ENCODE measurements at places on chromosomes 7 and 10.

DNA sequence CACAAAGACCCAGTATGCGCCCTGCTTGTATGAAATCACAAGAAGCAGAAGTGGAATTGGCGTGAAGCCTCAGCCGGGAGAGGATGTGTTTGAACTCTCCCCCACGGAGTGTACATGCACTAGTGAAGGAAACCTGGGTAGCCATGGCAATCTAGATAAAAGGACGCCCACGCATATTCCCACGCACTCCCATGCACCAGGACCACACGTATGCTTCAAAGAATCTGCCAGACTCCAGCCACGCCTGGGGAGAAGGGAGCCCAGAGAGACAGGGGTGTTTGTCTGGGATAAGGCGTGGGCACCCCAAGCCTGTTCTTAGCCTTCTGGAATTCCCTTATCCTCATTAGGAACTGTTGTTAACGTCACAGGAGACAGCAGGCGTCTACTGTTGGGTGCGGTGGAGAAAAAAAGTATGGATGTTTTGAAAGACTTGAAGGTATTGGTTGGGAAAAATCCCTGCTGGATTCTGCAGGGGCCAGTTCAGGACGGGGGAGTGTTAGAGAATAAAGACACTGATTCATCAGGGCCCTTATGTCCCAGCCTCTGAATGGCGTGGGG lies 28.9 kb upstream of the ECHDC3 start:
- no peak for ATAC-seq

DNA sequence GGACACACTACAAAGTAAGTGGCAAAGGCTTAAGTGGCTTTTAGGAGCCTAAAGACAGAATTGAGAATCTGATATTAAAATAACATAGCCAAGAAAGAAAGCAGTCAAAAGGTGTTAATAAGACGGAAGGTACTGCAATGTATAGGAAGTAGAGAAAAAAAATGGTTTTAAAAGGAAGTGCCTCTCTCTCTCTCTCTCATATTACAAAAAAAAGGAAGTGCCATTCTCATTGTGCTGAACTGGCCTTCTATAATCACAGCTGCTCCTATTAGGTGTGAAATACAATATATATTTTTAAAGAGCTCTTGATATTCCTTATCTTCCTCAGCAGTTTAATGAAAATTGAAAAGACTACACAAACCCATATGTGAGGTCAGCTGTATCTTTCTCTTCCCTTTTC lies 199.4 kb upstream of the NPVF start:
- ATAC-seq, result no peak

GRCh38 chr10:3094609-3095036 lies 27.3 kb downstream of the PFKP start:
- no peak for ATAC-seq

DNA sequence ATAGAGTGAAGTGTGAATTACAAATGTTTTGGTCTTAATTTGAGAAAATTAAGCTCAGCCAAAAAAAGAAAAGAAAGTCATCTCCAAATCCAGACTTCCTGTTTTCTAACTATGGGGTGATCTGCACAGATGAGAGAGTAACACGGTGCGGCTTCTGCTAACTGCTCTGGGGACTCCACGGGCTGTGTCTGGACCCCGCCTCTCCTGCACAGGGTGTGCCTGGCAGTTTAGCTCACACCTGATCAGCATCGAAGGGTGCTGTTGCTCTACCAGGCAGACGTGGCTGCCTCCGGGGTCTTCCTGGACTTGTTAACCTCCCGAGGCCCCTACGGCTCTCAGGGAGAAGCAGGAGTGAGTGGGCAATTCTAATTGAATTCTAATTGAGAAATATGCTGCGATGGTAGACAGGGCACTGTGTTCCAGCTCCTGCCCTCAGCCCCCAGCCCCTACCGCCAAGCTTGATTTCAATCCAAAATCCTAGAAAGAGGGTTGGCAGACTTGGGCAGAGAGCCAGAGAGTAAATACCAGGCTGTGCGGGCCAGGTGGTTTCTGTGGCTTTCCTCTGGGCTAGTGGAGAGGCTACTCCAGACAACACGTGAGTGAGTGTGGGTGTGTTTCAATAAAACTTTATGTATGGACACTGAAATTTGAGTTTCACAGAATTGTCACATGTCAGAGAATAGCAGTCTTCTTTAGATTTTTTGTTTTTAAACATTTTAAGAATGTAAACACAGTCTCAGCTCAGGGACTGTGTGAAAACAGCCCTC lies 13.4 kb downstream of the SHH start:
- no peak for ATAC-seq

- no peak for ATAC-seq
Observed at GRCh38 chr10:49083261-49083660, 32.1 kb downstream of the VSTM4 start.

DNA sequence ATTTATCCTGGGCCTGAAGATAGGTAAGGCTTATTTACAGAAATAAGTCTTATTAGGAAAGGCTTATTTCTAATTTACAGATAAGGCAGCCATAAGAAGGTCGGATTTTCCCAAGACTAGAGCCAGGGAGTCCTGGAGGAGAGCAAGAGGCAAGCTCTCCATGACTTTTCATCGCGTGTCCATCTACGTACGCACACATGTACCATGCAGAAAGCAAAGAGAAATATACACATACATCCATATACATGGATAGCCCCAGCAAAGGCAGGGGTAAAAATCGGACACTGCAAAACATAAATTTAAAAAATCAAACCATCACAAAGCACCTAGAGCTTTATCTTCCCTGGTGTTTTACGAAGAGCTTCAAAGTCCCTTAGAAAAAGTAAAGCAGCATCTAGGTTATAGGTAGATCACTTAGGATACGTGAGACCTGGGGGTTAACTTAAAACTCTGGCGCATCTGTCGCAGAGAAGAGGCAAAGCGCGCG lies 25.8 kb upstream of the ZRANB1 start:
- ATAC-seq, result peak; percentile 7

All from motor neuron (in vitro differentiated cells).